ENCODE measurements at places on chromosomes 3 and 15.

DNA sequence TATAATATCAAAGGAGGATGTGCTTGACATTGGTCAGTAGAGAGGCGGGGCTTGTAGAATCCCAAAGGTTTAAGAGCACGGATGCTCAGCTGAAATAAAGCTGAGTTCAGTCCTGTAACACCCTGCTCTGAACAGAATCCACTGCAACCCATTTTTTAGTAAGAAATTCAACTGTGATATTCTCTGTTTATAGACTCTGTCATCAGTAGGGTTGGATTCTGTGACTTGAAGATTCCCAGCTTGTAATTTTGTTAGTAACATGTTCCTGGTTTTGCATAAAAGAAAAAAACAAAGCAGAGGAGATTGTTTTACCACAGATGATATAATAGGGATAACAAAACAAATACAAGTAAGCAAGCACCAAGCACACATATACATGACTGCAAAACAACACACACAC is 324.6 kb upstream of the NR2F2 start:
- DNase-seq = no peak

DNA sequence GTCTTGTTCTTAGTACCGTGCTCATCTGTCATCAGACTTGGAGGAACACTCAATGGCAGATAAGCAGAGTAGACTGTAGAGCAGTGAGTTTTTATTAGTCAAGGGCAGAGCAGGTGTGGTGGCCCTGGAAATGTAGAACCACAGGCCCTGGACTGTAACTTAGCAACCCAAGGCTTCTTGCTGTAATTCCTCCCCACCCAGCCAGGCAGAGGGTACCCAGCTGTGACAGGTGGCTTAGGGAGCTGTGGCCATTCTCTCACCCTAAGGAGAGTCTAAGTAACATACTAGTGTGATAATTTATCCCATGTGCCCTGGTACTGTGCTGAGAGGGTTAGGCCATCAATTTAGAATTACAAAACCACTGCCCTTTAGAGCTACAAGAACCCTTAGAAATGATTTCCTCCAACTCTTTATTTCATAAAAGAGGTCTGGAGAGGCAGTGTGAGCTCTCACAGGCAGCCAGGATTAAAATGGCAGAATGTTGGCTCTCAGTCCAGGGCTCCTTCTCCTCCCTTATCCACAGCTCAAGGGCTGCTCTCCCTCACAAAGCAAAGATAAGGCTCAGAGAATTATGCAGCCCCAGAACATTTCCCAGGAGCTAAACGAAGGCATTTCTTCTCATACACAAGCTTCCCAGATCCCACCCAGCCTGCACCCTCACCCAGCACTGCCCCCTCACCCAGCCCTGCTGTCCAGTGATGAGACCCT is 3.0 kb downstream of the POMGNT2 start:
- DNase-seq = no peak

DNA sequence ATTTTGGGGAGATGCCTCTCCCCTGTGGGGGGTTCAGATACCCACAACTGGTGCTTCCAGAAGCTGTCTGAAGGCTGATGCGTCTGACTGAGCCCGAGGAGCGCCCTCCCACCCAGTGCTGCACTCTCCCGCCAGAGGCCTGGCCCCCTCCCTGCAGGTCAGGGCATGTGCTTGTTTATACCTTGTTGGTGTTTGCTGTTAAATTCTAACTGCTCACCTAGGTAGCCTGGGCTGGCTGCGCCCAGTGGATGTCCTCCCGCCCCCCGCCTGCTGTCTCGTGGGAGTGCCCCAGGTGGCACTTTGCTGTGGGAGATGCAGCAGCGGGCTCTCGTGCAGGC is 12.9 kb downstream of the KLF13 start:
- no peak for DNase-seq

DNA sequence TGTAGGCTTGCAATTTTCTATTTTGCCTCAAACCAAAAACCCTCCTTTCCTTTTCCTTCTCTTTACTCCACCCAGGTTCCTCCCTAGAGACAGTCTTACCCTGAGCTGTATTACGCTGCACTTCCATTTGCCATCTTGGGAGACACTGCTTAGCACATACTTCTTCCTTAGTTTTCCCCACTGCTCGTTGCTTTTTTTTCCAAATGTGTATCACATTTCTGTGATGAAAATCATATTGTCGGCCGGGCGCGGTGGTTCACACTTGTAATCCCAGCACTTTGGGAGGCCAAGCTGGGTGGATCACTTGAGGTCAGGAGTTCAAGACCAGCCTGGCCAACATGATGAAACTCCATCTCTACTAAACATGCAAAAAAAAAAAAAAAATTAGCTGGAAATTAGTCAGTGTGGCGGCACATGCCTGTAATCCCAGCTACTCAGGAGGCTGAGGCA is 29.5 kb downstream of the POPDC2 start:
- no peak for DNase-seq

DNA sequence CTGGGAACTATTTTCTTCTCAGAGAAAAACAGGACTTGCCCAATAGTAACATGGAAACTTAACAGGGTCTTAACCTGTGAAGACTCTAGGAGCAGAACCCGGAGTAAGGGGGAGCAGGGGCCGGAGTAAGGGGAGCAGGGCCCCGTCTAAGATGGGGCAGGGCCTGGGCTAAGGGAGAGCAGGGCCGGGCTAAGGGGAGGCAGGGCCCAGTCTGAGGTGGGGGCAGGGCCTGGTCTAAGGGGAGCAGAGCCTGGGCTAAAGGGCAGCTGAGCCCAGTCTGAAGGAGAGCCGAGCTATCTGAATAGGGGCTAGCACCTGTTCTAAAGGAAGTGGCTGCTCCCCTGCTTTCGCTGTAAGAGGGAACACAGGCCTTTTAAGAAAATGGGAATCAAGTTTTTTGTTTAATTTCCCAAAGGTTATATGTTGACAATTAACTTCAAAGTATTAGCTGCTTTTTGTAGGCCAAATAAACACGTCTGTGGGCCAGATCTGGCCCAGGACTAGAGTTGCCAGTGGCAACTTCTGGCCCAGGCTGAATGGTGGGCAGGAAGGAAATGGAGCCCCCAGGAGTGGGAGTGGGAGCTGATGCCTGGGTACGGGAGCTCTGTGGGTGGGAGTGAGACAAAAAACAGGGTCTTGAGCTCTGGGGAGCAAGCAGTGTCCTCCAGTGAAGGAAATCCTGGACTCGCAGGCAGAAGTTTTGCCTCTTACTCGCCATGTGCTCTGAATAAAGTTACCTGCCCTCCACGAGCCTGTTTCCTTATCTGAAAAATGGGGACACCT is 32.5 kb downstream of the CSPG4 start:
- DNase-seq = no peak

DNA sequence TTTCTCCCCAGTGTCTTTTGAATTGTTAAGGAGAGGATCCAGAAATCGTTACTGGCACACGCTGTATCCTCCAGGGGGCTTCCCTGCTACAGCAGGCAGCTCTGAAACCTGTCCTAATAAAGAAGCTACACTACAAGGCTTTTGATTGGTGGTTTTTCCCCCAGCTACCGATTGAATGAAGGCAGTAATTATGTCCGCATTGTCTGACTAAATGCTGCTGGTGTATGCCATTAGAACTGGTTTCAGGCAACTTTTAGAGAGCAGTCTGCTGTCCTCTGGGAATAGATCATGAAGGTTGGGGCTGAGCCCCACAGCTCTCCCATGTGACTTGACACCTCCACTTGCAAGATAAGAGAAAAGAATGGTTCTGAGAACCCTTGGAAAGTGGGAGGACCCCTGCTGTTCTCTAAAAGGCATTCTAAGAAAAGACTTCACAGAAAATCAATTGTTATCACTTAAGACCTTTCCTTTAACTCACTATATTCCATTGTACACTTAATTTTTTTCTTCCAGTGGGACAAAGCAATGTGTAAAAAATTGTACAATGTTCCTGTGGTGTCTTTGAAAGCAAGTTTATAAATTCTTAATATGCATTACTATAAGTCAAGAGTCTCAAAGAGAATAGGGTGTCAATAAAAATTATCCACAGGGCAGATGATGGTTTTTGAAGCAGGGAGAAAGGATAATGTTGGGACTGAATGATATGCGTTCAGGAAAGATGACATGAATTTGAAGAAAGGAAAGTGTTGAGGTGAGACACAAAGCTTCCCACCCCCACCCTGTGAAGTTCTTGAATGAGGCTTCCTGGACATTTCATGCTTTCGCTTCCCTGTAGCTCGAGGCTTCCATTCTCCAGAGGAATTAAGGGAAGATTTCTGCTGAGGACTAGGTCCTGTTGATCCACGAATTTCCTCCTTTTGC is 53.0 kb upstream of the DAZL start:
- no peak for DNase-seq

DNA sequence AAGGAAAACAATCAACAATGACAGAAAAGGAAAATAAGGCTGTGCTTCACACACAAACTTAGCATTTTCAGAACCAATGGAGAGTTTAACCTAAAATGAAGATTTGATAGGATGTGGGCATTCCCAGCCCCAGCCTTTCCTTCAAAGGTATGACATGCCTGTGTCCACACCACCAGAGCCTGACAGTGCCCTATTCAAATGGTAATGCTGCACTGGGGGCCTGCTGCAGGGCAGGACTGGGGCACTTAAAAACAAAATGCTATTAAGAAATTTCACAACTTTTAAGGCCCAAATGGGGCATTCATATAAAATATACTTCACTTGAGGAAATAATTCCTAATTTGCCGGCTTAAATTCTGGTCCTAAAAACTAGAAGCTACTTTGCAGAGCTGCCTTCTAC is 30.9 kb upstream of the TKT start:
- DNase-seq = no peak

DNA sequence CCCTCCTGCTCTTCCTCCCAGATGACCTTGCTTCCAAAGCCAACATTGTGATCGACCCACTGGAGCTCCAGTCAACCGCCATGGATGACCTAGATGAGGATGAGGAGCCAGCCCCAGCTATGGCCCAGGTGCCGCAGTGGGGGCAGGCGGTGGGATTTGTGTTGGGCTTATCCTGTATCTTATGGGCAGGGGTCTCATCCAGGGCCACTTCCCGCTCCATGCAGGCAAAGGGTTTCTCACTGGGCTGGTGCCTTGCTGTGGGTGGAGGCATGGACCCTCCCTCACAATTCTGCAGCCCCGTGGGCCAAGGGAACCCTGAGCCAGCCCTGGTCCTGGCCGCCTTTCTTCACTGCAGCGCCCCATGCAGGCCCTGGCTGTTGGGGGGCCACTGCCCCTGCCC is 14.9 kb downstream of the AMIGO3 start:
- DNase-seq = no peak

GRCh38 chr15:57149196-57149595 is 227.1 kb upstream of the CGNL1 start:
- no peak for DNase-seq

- no peak for DNase-seq
Measured at GRCh38 chr3:84830476-84830875, 128.3 kb upstream of the CADM2 start.

- DNase-seq = no peak
Measured at GRCh38 chr15:41695750-41696436, 35.7 kb downstream of the MGA start.

DNA sequence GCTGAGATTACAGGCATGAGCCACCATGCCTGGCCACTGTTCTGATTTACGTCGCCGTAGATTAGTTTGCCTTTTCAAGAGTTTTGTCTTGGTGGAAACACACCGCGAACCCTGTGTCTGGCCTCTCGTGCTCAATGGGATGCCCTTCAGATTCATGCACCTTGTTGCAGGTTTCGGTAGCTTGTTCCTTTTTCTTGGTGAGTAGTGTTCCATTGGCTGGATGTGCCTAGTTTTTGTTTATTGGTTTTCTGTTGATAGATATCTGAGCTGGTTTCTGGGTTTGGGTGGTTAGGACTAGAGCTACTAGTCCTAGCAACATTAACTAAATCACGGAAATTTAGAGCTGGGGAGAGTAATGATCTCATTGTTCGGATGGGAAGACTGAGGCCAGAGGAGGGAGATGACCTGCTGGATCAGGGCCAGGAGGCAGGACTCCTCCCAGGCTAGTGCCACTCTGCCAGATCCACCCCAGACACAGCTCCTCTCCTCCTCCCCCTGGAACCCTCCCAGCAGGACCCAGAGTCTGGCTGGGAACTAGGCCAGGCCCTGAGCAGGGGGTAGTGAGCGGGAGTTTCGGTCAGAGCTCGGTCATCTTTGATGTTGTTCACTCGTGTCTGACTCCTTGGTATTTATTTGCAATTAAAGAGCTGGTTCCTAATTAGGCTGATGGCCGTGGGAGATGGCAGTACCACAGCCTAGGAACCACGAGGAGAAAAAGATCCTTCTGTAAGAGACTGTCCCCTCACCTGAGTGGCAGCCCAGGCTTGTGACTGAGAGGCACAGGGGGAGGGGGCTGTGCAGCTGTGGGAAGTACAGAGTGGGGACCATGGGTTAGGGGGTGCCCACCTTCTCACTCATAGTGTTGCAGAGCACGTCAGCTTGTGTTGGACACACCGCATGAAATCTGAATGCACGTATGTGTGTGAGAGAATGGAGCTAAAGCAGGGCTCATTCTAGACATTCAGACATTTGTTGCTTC is 73.4 kb downstream of the SMAD6 start:
- DNase-seq = no peak

DNA sequence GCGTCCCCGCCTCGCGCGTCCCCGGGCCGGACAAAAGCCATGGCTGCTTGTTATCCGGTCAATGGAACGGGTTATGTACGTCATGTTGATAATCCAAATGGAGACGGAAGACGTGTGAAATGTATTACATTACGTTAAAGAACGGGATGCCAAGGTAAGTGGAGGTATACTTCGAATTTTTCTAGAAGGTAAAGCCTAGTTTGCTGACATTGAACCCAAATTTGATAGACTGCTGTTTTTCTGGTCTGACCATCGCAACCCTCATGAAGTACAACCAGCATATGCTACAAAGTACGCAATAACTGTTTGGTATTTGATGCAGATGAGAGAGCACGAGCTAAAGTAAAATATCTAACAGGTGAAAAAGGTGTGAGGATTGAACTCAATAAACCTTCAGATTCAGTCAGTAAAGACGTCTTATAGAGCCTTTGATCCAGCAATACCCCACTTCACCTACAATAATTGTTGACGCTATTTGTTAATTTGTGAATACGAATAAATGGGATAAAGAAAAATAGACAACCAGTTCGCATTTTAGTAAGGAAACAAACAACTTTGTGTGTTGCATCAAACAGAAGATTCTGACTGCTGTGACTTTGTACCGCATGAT is 19.8 kb downstream of the WDR73 start:
- no peak for DNase-seq

DNA sequence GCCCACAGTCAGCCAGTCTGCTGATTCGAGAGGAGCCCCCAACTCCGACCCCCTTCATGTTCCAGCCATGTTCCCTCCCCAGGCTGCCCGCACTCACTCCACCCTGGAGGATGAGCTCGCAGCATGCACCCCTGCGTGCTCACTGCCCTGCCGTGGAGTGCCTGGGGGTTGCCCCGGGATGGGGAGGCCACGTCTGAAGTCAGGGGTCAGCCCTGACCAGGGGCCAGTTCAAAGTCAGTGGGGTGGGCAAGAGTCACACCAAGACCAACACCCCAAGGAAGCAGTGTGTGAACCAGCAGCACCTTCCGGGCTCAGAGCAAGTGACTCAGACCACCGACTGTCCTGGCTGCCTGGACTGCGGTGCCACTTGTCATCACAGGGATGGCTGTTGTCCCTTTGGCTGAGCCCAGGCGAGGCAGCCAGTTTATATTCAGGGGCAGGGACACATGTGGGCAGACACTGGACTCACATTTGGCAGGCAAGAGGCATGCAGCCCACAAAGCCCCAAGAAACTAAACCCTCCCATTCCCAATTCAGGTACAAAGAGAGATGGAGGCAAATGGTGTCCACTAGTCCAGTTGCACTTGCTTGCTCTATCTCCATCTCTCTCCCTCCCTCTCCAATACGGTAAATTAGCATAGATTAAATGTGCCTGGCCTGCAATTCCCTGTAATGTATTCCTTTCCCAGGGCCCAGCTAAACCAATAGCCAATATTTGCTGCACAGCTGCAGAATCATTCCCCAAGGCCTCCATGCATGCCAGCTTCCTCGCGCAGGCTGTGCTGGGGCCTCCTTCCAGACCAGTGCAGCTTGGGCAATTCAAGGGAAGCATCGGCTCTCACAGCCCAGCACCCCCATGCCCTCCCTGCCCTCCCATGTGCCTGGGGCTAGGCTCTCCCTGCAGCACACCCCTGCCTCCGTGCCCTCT is 135.7 kb upstream of the IQSEC1 start:
- no peak for DNase-seq
